Activated CD4-positive, alpha-beta T cell treated with anti-CD3 and anti-CD28 coated beads, Interleukin-2, amount 50 U/mL, for 24 hours (primary cell): ENCODE measurements at places on chromosomes 16 and 17.

DNA sequence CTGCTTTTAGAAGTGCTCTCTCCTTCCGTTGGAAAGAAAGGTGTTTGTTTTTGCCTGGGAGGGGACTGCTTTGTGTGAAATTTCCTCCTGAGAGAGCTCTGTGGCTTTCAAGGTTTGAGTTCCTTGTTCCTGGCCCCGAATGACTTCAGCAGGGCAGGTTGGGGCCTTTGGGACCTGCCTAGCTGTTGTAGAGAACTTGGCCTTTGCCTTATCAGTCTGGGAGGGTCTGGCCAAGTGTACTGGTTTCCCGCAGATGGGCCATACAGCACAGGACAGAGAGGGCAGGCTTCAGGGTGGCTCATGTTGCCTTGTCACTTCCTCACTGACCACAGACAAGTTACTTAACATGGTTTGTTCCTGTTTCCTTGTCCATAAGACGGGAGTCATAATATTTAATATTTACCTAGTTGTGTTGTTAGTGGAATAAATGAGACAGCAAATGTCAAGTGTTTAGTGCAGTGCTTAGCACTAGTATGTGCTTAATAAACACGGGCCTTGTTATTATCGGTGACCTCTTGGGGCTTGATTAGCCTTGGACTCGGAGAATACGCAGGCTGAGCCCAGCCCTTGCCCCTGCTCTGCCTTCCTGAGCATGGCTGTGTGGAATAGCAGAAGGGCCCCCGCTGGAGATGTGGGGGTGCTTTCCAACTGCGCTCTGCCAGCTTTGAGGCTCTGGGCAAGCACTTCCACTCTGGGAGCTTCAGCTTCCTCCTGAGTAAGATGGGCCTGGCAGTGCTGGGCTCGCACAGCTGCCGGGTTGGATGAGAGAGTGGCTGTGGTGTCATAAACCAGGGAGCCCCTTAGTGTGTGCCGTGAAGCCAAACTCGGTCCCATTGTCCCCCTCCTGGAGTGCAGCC lies 6.6 kb downstream of the PRSS8 start:
- DNase-seq = no peak

- no peak for DNase-seq
Measured at GRCh38 chr16:63067141-63067540, 1030.9 kb upstream of the CDH8 start.

DNA sequence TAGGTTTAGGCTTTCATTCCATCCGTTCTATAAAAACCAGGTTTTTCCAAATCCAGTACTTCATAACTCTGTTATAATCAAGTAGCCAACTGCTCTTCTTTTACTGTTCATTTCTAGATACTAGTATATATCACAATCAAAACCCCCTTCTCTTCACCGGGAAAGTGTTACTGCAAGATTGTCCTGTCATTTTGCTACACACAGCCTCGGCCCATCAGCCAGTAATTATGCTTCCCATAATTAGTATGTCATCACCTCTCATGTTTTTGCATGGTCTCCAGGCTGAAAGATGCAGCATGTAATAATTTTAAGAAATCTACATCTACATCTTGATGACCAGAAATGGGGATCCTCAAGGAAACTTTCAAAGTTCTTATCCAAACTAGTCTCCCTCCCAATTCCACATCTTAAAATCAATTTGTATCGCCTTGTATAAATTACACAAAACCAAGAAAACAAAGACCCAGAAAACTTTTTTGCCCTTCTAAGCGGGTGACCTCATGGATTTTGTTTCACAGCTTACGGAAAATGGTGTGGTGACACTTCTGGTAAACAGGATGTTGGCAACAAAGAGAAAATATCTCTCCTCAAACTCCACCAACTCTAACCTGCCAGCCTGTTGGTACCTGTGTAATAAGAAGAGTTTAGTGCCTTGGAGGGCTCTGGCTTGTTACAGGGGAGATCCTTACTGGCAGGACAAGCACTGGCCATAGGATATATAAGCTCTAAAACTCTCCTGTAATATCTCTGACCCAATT lies 9.3 kb downstream of the TACO1 start:
- DNase-seq = no peak

- no peak for DNase-seq
Measured at GRCh38 chr16:70644763-70645597, 1.4 kb upstream of the IL34 start.

DNA sequence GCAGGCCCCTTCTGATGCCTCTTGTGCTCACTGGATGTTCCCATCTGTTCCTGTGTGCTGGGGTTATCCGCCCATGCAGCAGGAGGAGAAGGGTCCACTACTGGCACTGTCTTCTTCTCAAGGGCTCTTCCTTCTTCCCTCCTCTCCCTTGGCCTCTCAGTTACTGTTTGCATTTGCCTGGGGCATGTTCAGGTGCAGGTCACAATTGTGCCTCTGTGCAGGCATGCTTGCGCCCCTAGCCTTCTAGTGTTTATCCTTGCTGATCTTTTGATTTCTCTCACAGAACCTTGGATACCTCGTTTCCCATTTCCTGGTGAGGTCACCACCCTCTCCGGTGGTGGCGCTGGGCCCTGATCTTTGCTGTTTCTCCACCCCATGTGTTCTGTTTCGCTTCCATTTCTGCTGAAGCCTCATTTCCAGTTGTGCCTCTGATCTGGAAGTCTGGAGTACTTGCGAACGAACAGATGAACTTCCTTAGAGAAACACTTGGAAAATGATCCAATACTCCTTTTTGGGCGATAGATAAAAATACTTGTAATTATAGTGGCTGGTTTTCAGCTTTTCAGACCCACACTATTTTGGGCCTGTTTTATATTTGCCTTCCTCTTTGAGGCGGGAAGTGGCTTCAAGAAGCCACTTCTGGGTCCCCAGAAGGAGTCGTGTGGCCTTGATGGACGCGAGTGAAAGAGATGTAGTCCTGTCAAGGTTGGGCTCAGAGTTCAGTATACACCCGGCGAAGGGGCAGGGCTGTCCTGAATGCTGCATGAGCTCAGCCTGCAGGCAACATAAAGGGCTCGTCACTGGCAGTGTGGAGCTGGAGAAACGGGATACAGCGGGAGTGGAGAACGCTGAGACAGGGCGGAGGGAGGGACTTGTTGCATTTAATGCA lies 312.9 kb downstream of the SNX29 start:
- no peak for DNase-seq

GRCh38 chr17:6358131-6358530 lies 76.8 kb downstream of the AIPL1 start:
- DNase-seq = no peak

GRCh38 chr17:17510456-17511292 lies 14.5 kb upstream of the RASD1 start:
- DNase-seq = no peak

- no peak for DNase-seq
Measured at GRCh38 chr17:48672340-48672739, 46.2 kb upstream of the HOXB9 start.

DNA sequence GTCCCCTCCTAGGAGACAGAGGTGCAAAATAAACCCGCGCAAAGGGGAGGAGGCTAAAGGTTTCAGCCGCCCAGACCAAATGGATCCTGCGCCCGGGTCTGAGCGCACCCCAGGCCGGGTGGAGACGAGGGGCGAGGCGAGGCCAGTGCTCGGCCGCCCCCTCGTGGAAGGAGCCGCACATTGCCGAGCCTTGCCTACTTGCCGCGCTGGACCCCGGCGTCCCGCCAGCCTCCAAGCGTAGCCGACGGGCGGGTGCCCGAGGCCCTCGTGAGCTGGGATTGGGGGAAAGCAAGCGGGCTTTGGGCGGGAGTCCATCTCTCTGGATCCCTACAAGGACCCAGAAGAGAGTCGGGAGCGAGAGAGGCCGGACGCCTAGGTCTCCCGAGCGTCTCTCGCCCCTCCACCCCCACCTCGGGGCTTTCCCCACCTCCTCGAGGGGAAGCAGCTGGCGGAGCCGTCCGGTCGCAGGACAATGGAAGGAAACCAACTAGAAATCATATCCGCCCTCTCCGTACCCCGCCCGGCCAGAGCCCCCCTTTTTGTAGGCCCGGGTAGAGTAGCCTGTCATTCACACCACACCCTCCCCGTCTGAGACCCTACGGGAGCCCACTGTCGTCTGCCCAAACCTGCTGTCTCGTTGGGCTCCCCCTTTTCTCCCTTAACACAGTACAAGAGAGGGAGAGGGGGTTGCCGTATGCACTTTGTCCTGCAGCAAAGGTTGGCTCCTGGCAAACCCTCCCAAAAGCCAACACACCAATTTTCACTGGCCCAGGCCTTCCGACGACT lies 664 bp upstream of the BCL6B start:
- DNase-seq = peak; percentile 64

DNA sequence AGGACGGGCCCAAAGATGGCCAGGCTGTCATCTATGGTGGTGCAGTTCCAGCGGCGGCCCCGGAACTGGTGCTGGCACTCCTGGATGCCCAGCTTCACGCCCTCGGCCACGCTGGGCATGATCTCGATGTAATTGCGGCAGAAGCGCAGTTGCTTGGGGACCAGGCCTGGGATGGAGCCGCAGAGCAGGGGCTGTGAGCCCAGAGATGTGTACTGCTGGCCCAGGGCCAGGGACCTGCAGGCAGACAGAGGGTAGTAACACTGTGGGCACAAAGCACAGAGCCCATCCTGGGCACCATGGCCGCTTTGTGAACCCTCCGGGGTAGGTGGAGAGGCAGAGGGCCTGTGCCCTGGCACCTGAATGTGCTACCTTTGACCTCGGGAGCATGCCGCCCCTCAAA lies 44.8 kb downstream of the WNT3 start:
- DNase-seq = no peak

- no peak for DNase-seq
Measured at GRCh38 chr16:62041401-62041800, 5.2 kb upstream of the CDH8 start.

DNA sequence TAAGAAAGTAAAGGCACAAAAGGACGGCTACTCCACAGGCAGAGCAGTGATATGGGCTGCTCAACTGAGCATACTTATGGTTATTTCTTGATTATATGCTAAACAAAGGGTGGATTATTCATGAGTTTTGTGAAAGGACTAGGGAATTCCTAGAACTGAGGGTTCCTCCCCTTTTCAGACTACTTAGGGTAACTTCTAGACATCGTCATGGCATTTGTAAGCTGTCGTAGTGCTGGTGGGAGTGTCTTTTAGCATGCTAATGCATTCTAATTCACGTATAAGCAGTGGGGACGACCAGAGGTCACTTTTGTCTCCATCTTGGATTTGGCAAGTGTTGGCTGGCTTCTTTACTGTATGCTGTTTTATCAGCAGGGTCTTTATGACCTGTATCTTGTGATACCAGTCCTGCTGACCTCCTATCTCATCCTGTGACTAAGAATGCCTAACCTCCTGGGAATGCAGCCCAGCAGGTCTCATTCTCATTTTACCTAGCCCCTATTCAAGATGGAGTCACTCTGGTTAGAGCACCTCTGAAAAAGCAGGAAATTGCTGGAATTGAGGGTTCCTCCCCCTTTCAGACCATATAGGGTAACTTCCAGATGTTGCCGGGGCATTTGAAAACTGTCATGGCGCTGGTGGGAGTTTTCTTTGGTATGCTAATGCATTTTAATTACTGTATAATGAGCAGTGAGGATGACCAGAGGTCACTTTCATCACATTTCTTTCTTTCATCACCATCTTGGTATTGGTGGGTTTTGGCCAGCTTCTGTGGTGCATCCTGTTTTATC lies 388.5 kb downstream of the XYLT1 start:
- no peak for DNase-seq

GRCh38 chr17:57906910-57907309 lies 48.3 kb downstream of the CUEDC1 start:
- DNase-seq = no peak

DNA sequence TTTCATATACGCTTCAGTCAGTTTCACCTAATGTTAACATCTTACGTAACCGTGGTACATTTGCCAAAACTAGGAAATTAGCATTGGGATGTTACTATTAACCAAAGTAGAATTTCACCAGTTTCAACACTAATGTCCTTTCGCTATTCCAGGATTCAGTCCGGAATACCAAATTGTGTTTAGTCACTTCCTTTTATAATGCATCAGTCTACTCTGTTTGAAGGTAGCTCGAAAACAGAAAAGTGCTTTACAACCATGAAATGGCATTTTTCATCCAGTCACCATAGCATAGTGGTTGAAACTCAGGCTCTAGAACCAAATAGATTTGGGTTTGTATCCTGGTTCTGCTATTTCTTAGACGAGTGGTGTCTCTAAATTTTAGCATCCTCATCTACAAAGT lies 29.4 kb downstream of the AP2B1 start:
- DNase-seq = no peak

DNA sequence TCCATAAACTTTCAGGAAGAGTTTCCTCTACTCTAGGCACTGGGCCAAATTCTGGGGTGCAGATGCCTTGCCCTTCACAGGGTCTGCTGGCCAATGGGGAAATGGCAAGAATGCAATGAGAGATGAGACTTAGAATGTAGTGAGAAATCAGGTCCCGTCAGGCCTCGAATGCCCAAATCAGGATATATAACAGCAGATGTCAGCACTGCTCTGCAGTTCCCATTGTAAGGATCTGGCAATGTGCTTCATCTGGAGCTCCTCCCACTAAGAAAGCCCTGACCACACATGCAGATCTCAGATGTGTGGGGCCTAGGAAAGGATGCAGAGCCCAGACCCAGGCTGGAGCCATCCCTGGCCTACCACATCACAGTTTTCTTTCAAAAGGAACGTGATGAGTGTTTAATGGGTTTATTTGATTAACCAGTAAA lies 13.9 kb upstream of the LPCAT2 start:
- no peak for DNase-seq
